CD4-positive, alpha-beta T cell treated with Interleukin-10 for 1 hour (primary cell): ENCODE measurements at places on chromosomes 2 and 18.

DNA sequence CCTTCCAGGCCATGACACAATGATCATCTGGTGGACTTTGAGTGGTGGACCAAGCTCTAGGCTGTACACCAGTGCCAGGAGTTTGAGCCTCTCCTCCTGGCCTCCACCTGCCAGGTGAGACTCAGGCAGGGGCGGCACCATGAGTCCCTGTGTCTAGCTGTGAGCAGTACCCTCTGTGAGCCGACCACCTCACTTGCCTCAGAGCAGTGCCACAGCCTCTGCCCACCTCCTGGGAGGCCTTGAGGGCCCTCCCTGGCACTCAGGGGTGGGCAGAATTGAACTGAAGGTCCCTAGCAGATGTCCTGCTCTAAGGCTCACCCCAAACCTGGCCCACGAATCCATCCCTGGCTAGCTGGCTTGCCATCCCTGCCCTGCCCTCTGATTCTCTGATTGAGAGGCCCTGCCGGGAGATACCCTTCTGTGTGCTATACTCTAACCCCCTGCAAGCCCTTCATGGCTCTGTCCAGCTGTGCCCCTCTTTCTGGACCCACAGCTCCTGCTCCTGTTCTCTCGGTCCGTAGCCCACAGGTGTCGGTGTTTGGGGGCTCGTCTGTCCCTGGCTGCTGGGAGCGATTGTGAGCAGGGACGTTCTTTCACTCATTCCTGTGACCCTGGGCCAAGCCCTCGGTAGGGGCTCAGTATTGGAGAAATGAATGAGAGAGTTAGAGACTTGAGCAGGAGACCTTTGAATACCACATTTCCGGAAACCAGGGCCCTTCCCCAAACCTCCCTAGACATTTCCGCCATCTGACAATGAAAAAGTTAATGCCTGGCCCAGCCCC lies 70.0 kb downstream of the INHBB start:
- DNase-seq, result no peak

DNA sequence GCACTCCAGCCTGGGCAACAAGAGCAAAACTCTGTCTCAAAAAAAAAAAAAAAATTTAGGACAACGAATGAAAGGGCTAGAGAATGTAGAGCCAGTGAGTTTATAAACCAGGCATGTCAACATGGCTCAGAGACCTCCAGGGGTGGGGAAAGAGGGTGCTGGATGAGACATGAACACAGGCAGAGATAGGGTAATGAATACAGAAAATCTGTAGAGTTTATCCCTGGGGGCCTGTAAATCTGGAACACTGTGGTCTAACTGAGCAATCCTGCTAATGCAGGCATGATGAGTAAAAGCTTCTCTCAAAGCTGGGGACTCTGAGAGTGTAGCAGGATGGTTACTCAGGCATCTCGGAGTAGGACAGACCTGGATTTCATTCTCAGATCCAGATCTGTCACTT lies 59.2 kb upstream of the IGFBP2 start:
- DNase-seq, result no peak

GRCh38 chr2:191325651-191326365 lies 80.6 kb downstream of the MYO1B start:
- DNase-seq, result no peak

- peak; percentile 19 for DNase-seq
Observed at GRCh38 chr2:88307817-88308216, 137.7 kb downstream of the THNSL2 start.

GRCh38 chr18:13221869-13222855 lies 3.6 kb downstream of the LDLRAD4 start:
- no peak for DNase-seq

GRCh38 chr2:74198461-74199274 lies at the start of gene MTHFD2:
Gene MTHFD2 (plus strand): TSS chr2:74198615. CDS start chr2:74198642, 27 bp downstream.
- DNase-seq, result peak; percentile 93

- DNase-seq, result no peak
Observed at GRCh38 chr2:82282111-82282882, 1977.7 kb upstream of the LRRTM1 start.

DNA sequence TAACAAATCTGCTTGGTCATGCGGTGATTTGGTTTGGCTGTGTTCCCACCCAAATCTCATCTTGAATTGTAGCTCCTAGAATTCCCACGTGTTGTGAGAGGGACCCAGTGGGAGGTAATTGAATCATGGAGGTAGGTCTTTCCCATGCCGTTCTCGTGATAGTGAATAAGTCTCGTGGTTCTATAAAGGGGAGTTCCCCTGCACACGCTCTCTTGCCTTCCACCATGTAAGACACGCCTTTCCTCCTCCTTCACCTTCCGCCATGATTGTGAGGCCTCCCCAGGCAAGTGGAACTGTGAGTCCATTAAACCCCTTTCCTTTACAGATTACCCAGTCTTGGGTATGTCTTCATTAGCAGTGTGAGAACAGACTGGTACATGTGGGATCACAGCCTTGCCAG lies 36.7 kb downstream of the TRABD2A start:
- no peak for DNase-seq

- DNase-seq, result no peak
Observed at GRCh38 chr18:9401176-9401575, 66.6 kb downstream of the TWSG1 start.

GRCh38 chr18:64392202-64392601 lies 243.3 kb upstream of the LINC00305 start:
- DNase-seq, result no peak

DNA sequence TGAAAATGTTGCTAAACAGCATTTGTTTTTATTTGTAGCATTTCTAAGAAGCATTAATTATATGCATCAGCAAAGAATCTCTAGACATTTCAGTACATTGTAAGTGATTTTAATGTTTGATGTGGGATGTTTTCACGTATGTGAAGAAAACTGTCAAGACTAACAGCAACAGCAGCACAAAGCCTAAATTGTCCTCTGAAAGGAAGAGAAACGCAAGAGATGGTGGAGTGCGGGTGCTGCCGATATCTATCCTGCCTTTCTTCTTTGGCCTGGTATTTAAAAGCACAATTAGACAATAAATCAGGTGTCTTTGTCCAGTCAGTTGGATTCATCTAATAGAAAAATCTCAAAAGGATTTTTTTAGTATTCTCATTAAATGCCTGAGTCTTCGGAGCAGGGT lies 3.1 kb downstream of the TWIST2 start:
- DNase-seq, result no peak

GRCh38 chr2:222912117-222912516 lies 51.3 kb downstream of the ACSL3 start:
- DNase-seq, result peak; percentile 12

- DNase-seq, result no peak
Observed at GRCh38 chr18:52605345-52605744, 265.3 kb downstream of the DCC start.

DNA sequence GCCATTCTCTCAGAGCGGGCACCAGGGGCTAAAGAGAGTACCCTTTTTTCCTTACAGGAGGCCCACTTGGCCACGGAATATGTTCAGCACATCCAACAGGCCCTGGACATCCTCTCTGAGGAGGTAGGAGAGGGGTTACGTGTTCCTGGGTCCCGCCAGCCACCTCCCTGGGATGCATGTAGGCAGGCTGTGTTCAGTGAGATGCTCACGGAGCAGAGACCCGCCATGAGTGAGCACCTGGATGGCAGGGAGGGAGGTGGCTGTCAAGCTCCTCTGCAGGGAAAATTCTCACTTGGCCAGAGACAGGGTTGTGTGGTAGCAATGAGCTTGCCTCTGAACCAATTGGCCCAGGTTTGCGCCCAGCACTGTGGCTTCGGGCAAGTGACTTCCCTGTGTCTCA lies 123.1 kb upstream of the PPP1CB start:
- DNase-seq, result no peak

GRCh38 chr2:217712431-217712830 lies 290.4 kb downstream of the TNS1 start:
- DNase-seq, result no peak

DNA sequence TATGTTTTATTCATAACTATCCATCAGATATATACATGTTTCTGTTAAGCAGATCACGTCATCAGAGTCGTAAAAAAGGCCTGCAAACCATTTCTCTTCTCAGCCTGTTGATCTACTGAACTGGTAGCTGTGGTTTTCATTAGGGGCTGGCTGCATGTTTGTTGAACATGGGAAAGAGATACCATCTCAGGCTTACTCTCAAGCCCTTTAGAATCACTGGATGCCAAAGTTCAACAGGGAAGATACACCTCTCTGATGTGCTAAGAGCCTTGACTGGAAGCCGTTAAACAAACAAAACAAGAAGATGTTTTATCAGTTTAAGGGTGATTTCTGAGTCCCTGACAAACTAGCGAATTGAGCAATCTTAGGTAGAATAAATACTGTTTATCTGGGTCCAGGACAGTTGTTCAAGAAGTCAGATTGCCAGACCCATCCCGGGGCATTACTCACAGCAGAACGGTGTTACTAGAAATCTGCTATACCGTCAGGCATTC lies 94.5 kb upstream of the LMAN1 start:
- DNase-seq, result no peak

DNA sequence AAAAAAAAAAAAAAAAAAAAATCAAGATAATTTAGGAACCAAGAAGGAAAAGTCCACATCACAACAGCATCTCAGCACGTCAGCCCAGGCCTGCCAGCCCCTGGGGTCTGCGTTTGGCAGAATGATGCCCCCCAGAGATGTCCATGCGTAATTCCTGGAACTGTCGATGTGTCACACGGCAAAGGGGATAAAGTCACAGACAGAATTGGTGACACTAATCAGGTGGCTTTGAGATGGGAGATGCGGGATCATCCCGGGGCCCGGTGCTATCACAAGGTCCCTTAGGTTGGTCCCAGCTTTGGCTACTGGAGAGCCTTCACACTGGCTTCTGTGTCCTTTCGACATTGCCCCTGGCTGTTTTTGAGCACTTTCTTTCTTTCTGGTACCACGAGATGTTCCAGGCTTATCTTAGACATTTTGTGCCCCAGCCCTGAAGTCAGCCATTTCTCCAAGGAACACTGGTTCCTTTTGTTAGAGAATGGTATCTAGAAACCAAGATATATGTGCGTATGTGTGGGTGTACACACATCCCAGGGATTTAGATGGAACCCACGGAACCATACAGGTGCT lies 20.7 kb downstream of the RAMP1 start:
- no peak for DNase-seq

DNA sequence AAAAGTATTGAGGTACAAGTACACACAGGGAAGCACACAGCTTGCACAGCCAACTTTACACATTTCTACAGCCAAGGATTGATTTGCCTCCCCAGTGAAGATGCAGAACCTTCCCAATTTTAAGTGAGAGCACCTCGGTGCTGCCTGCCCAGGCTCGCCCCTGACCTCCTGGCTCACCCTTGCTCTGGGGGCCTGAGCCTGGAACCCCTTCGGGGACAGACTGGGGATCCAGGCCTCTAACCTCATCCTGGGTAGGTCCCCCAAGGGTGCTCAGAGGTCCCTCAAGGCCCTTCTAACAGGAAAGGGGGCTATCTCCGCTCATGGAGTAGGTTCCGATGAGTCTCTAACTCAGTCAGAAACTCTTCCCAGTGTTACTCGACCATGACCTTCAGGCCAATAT lies 53.1 kb downstream of the BCL2L11 start:
- no peak for DNase-seq

DNA sequence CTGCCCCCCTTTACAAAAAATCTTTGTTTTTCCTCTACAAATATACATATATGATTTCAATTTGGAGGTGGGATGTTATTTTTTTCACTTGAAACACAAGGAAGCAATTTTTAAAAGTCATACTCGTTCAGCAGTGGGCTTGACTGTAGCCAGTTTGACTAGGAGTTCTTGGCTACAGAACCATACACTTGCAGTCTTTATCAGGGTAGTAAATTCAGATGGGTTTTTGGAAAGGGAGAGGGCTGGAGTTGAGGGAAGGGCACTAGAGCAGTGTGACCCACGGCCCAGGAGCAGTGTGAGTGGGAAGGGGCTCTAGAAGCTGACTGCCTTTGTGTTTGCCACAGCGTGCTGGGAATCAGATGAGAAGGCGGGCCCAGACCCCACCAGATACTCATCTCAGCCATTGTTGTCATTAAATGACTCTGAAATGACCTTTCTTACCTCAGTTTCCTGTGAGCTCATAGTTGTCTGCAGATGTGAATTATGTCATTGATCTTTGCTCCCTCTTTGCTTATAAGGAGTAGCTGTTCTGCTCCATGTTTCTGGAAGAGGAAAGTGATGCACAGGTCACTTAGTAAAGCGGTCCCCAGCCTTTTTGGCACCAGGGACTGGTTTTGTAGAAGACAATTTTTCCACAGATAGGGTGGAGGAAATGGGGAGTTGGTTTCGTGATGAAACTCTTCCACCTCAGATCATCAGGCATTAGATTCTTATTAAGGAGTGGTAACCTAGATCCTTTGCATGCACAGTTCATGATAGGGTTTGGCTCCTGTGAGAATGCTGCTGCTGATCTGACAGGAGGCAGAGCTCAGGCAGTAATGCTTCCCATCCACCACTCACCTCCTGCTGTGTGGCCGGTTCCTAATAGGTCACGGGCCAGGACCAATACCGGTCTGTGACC lies 116.8 kb downstream of the SPTBN1 start:
- peak; percentile 69 for DNase-seq

DNA sequence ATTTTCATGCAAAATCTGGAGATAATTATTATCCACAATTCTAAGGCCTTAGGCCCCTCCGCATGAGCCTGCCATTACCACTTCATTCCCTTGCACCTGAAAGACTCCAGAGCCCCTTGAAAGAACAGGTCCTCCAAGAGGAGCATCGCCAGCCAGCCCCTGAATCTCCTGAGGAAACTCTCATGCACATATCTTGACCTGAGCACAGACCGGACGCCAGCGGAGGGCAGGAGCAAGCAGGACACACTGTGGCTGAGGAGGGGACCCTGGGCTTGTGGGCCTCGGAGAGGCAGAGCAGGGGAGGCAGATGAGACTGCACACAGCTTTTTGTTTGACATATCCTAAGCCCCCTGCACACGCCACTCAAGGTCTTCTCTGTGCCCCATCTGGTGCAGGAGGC lies 13.6 kb upstream of the ADNP2 start:
- no peak for DNase-seq

DNA sequence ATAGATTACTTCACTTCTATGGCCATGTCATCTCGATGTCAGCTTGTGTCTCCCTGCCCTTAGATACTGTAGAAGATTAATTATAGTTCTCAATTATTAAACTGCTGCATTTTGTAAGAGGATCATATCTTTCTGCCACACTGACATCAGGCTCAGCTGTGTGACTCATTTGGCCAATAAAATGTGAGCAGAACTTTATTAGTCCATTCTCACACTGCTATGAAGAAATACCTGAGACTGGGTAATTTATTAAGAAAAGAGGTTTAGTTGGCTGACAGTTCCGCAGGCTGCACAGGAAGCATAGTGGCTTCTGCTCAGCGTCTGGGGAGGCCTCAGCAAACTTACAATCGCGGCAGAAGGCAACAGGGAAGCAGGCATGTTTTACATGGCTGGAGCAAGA lies 290.4 kb downstream of the RAD51AP2 start:
- no peak for DNase-seq

GRCh38 chr2:49933711-49934110 lies 779.4 kb upstream of the FSHR start:
- DNase-seq, result no peak
